ENCODE measurements at places on chromosomes 16 and 17.

GRCh38 chr17:67183531-67183930 lies 61.5 kb downstream of the HELZ start:
- no peak for DNase-seq

DNA sequence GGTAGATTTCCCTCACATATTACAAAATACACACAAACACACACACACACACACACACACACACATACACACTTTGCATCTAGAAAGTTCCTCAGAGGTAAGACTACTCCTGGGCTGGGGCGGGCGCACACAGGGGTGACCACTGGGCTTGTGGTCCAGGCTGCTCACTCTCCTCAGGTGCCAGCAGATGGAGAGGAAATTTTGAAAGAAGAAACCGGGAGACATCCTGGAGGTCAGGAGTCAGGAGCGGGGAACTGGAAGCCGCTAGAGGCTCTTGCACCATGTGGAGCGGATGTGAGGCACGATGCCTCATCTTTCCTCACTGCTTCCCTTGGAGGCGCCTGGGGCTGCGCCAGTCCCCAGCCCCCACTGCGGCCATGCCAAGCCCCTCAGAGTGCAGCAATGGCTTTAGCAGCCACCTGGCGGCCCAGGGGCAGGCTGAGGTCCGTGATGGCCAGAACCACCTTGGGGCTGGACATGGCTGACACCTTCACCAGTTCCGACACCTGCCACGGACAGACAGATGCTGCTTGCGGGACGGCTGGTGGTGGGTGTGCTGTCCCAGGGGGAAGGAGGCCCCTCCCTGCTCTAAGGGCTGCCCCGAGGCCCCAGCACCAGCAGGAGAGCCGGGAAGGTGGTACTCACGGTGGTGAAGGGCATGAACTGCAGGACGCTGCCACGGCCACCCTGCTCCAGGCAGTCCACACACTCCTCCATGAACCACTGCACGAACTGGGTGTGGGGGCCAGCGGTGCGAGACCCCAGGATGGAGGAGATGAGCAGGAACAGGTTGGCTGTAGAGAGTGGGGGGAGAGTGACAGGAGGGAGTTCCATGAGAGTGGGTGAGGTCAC lies 4.1 kb downstream of the CSF3 start:
- DNase-seq: no peak

DNA sequence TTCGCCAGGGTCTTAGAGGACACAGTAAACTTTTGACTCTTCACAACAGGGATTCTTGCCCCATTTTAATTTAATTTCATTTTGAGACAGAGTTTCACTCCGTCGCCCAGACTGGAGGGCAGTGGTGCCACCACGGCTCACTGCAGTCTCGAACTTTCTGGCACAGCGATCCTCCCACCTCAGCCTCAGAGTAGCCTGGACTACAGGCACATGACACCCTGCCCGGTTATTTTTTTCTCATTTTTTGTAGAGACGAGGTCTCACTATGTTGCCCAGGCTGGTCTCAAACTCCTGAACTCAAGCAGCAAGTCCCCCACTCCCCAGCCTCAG lies 329 bp upstream of the NLE1 start:
- DNase-seq: no peak

- no peak for DNase-seq
Observed at GRCh38 chr16:54174201-54174600, 112.4 kb downstream of the IRX3 start.

DNA sequence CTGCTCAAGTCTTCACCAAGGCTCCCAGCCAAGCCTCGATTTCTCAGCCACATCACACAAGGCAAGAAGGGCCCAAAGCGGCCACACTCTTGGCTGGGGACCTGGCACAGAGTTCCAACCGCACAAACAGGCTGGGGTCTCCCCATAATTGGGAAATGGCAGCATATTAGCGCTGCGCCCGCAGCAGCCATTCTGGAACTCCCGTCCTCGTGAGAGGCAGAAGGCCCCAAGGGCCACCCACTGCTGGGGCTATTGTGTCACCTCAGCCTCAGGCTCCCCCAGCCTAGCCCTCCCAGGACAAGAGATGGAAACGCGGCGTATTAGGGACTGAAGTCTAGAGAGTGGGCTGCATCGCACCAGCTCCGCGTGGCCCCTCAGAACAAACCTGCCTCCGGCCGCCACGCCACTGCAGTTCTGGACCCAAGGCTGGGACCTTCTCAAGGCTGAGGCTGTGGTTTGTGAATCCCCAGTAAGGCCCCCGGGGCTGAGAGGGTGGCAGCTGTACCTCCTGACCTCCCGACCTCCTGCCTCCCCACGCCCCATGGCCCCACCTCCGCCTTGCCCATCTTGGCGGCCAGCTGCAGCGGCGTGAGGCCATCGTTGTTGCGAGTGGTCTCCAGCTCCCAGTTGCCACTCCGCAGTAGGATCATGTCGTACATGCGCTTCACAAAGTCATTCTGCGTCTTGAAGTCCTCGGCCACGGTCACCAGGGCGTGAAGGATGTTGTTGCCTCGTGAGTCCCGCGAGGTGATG lies 25.3 kb downstream of the TRPV3 start:
- no peak for DNase-seq

DNA sequence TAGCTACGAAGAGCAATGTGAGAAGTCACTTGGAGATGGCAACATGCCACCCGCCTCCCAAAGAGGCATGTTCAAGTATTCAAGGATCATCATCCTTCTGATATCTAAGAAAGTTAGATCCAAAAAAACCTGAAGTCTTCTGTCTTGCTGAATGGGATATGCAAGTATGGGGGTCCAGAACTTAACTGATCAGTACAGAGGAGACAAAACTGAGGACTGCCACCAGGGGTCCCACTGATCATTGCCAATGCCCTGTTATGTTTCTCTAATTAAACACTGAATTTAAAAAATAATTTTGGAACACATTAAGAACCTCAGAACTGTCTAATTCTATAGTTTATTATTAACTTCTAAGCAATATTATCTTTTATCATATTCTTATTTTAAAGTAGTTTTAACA lies 99.7 kb downstream of the CDH8 start:
- DNase-seq: no peak

- no peak for DNase-seq
Observed at GRCh38 chr17:67137026-67137370, 92.6 kb downstream of the CACNG1 start.

DNA sequence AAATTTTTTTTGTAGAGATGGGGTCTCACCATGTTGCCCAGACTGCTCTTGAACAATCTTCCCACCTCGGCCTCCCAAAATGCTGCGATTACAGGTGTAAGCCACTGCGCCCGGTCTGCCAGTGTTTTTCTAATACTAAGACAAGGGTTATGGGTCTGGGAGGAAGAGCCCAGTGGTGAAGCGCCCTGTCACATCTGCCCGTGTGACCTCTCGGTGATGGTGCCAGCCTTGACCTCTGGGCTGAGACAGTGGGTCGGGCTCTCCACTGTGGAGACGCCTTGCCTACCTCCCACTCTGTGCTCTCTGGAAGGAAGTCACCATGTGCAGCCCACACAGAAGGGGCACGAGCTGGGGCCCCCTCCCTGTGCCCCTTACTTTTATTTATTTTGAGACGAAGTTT lies 5.1 kb upstream of the BAIAP2 start:
- no peak for DNase-seq

- DNase-seq: no peak
Observed at GRCh38 chr17:51493206-51493605, 232.9 kb downstream of the UTP18 start.

- DNase-seq: no peak
Observed at GRCh38 chr17:29020576-29020975, 14.7 kb upstream of the SEZ6 start.

DNA sequence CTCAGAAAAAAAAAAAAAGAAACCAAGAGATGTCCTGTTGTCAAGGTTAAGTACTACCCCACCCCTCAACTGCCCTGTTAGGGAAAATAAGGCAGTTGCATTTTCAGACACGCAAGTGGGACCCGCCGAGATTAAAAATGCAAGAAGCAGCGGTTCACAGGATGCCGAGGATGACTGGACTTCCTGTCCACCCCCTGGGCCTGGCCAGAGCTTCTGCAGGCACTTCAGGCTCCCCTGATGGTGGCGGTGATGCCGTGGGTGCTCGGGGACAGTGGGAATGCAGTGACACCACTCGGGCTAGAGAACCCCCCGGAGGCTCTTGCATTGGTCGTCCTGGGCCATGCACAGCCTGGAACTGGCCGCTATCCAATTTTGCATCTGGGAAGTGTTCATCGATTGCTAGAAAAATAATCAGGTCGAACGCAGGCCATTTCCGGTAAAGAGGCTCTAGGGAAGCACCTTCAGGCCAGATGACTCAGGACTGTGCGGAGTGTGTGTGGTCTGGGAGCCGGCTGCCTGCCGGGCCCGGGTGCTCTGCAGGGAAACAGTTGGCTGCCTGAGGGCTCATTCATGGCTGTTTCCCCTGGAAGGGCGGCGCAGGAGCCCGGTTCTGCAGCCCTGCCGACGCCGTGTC lies 13.4 kb upstream of the CRISPLD2 start:
- peak; percentile 32 for DNase-seq

GRCh38 chr17:62891659-62892058 lies 74.4 kb upstream of the TANC2 start:
- no peak for DNase-seq

GRCh38 chr17:7475764-7476422 lies 3.5 kb downstream of the ZBTB4 start:
- DNase-seq: no peak

DNA sequence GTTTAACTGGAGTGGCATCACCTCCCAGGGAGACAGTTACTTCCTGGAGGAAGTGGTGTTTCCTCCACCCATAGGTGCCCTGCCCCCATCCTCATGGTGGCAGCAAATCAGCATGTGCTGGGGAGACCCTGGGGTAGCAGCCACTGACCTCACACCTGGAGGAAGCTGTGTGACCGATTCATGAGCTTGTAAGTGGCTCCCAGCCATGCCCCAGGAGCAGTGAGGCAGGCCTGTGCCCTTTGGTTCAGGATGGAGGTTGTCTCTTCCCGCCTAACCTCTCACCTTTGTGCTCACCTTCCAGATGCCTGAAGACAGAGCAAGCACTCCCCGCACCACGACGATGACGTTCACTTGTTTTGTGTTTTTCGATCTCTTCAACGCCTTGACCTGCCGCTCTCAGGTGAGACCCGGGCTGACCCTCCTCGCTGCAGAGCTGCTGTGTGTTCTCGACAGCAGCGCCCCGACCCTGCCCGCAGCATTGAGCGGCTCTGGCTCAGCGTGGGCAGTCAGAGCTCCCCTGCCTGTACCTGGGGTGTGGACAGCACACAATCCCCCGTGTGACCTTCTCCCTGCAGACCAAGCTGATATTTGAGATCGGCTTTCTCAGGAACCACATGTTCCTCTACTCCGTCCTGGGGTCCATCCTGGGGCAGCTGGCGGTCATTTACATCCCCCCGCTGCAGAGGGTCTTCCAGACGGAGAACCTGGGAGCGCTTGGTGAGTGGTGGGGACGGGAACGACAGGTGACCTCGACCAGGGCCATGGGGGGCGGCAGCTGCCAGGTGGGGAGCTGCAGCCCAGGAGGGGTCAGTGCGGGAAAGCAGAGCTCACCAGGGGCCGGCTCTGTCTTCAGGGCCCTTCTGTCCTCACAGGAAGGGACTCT lies 42.8 kb downstream of the MEAK7 start:
- DNase-seq: no peak

- DNase-seq: peak; percentile 33
Observed at GRCh38 chr17:72931163-72931562, 161.3 kb downstream of the SLC39A11 start.

DNA sequence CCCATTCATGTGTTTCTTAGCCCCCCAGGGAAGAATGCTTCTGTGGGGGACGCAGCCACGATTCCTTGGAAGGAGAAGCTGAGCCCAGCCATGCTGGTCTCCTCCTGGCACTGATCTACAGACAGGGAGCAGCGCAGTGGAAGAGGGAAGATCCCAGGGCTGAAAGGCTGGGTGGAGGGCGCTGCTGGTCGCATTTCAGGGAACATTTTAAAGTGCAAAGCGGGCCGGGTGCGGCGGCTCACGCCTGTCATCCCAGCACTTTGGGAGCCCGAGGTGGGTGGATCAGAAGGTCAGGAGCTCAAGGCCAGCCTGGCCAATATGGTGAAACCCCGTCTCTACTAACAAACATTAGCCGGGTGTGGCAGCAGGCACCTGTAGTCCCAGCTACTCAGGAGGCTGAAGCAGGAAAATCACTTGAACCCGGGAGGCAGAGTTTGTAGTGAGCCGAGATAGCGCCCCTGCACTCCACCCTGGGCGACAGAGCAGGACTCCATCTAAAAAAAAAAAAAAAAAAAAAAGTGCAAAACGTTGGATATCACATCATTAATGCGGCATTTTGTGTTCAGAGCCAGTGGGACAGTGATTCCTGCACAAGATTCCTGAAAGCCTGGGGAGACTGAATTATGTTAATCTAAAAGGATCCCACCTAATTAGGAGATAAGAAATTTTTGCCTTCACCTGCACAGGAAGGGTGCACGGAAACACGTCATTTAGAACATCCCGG lies 558 bp upstream of the CHMP6 start:
- no peak for DNase-seq

DNA sequence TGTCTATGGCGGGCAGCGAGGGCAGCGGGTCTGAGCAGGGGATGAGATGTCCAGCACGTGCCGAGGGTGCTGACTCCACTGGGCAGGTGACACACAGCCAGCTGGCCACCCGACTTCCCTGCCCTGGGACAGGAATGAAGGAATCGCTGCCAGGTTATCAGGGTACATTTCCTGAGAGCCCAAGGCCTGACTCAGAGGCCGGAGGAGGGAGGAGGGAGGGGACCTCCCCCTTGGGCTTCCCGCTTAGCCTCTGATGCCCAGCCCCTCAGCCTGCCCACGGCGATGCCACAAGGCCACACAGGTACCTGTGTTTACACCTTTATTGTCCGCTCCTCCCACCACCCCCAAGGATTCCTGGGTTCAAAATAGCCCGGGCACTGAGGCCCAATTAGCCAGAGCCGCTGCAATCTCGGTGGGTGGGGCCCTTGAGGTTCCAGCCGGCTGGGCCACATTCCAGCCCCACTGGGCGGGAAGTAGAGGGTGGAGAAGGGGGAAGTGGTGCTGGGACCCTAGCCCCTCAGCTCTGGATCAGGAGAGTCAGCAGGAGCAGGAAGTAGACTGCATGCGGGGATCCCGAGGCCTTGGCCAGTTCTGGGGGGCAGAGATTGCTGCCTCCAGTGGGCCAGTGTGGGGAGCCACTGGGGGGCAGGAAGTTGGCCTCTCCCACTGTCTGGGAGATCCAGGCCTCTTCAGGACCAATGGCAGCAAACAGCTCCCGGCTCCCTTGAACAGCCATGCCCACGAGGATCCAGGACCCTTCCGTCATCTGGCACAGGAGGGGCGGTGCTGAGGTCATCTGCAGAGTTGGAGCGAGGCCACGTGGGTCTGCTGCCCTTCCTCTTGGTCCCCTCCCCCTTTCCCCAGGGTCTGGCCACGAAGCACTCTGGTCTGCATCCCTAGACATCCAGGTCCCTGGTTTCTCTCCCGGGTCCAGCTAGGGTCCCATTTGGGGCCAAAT lies 3.4 kb upstream of the PRSS8 start:
- no peak for DNase-seq

- no peak for DNase-seq
Observed at GRCh38 chr17:6470751-6471521, 26.7 kb downstream of the PIMREG start.

GRCh38 chr17:36879624-36880131 lies 57.6 kb upstream of the LHX1 start:
- DNase-seq: no peak

- no peak for DNase-seq
Observed at GRCh38 chr16:72216767-72217166, 44.8 kb upstream of the PMFBP1 start.

GRCh38 chr16:78118469-78119025 lies 19.1 kb downstream of the WWOX start:
- DNase-seq: no peak

- DNase-seq: no peak
Observed at GRCh38 chr16:72945611-72946010, 102.3 kb downstream of the ZFHX3 start.

GRCh38 chr17:80844418-80844990 lies 147.1 kb upstream of the CHMP6 start:
- peak; percentile 5 for DNase-seq
